COR-L47 (cell line): ENCODE measurements at places on chromosomes 3 and 15.

DNA sequence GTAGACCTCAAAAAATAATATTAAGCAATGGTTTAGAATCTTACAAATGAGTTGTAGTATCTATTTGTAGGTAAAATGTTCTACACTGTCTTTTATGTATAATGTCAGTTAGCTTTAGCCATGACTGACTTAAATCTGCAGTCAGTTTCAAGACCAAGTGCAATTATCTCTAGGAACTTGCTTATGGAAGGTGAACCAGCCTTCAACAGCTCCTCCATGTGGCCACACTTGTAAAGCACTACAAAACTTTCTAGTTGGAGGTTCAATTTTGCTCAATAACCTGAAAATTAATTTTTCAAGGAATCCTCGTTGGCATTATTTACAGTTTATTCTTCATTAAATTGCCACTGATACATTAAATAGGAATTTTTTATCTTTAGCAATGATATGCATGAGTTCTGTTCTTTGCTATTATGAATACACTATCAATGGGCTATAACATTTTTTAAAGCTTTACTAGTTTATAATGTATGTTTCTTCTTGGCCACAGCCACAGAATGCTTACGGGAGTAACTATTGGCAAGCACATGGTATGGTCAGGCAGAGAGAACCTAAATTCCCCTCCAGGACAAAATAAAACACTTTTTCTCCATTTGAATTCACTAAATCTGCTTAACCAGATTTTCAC is 315.3 kb upstream of the UBE2E2 start:
- peak; percentile 6 for DNase-seq

DNA sequence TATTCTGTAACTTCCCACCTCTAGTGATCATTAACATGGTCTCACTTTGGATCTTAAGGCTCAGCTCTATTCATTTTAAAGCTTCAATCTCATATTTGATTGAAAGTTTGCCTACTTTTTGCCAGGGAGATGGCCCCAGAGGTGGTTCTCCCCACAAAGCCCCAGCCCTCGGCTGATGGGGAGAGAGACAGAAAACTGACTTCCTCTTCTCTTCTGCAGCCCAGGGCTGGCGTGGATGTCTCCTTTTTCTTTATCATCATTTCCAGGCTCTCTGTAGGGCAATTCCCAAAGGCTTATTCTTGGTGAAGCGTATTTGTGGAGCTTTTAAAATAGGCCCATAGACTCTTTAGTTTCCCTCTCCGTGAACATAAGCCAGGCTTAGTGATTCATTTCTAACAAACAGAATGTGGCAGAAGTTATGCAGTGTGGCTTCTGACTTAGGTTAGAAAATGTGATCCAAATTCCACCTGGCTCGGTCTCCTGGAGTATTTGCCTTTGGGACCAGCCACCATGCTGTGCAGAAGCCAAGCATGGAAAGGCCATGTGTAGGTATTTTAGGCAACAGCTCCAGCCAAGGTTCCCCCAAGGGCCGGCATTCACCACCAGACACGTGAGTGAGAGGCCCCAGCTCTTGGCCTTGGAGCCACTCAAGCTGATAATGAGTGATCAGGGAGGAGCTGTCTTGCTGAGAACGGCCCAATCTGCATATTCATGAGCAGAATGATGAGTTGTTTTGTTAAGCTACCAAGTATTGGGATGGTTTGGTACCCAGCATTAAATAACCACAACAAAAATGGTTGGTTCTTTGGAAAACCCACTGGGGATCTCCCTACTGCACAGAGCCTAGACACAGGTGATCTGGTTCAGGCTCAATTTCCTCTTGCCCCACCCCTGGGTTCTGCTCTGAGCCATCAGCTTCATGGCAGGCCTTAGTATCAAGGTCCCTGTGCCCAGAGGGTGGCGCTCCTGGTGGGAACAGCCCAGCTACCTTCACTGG is 353.2 kb upstream of the PROK2 start:
- no peak for DNase-seq

GRCh38 chr3:191382661-191383060 is 52.3 kb upstream of the UTS2B start:
- no peak for DNase-seq

GRCh38 chr15:74128785-74129585 is 1.4 kb upstream of the ISLR2 start:
- no peak for DNase-seq

DNA sequence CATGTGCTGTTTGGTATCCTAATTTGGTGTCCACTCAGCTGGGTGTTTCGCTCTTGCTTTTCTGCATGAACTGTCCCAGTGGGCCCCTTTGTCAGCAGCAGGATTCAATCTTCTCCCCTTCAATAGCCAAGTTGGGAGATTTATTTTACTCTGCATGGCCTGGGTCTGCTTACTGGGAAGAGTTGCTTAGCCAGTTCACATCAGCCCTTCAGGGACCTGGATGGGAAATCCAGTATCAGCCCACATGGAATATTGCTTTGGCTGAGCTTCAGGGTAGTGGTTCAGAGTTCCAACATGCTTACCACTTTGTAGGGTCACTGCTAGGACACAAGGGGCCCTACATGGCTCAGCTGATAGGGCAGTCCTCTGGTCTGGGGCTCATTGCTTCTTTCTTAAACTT is 93.0 kb upstream of the BOC start:
- no peak for DNase-seq

DNA sequence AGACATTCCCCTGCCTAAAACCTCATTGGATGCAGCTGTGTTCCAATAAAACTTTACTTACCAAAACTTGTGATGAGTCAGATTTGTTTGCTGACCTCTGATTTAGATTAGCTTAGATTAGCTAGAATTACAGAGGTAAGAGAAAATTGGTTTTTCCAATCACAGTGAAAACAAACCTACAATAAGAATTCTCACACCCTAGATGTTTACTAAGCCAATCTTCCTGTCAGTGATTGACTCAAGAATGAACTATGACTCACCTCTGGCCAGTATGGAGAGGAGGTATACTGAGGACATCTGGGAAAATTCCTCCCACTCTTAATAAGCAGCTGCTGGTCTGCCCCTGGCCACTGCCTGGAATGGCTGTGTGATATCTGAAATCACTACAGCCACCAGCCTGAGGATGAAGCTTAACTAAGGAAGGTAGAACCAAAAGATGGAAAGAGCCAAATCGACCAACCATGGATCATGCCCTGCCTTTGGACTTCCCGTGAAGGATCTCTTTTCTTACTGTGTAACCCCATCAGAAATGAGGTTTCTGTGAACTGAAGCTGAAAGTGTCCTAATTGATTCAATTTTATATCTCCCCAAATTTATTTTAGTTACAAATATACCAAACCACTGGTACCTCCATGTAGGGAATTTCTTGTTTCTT is 19.0 kb upstream of the GHSR start:
- no peak for DNase-seq

- DNase-seq: no peak
Observed at GRCh38 chr3:188283347-188283746, 129.4 kb downstream of the LPP start.
